ENCODE measurements at places on chromosomes 12 and 14.

DNA sequence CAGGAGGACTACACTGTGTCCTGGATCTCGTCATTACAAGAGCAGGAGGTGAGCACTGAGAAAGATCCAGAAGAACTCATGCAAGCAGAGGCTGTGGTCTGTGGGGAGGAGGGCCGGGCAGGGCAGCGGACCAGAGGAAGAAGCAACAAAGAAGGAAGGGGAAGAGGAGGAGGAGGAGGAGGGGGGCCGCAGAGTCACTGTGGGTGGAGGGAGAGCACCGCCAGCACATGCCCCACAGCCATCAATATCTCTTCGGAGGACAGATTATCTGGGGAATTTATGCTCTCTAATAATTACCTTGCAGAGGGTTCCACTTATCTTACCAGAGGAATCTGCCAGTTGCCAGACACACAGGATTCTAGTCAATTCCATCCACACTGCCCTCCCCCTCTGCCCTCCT lies 105.6 kb downstream of the DPF3 start:
- no peak for DNase-seq

DNA sequence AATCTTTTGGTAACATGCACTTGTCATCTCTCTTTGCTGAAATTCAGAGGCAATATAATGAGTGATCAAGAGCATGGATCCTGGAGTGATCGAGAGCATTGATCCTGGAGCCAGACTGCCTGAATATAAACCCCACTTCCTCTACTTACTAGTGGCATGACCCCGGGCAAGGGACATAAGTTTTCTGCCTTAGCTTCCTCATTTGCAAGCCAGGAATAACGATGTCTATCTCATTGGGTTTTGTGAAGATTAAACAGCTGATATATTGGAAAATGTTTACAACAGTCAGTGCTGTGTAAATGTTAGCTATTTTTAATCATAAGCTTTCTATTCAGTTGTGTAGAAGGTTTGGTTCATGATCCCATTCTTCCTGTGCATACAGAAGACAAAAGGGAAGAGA lies 2.4 kb upstream of the CSRNP2 start:
- DNase-seq, result no peak

GRCh38 chr14:53979747-53980642 lies 23.4 kb upstream of the BMP4 start:
- no peak for DNase-seq

DNA sequence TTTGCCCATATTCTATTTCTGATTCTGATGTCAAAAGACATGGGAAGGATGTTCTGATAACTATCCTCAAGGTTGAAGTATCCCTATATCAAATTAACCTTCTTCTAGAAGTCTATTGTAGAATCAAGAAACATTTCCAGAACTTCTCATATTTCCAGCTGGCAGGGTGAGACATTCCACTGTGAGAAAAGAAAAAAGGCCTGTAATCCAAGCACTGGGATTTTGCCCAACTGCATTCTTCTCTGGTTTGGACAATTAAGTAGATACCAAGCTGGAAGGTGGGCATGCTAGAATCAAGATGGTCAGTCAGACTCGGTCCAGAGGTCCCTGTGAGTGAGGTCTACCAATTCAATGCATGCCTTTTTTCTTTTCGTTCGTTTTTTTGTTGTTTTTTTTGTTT lies 60.9 kb downstream of the MAP3K9 start:
- no peak for DNase-seq

DNA sequence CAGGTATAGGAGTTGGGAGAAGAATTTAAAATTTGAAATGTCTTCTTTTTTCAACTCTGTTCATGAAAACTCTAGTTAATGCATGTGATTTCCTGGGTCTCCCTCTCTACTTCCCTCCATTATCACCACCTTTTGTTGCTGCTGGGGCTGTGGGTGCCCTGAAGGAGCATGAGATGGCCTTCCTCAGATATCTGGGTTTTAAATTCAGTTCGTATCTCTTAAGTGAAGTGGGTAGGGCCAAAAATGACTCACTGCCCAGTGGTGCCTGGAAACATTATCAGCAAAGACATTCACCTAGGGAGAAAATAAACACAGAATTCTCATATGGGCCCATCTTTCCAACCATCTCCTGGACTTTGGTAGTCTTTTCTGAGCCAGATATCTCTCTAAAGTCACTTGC lies 234.9 kb upstream of the PLEKHG7 start:
- DNase-seq, result no peak

GRCh38 chr12:12714276-12715021 lies 2.7 kb upstream of the CDKN1B start:
- DNase-seq, result no peak

All from ecto neural progenitor cell (in vitro differentiated cells).